ENCODE measurements at places on chromosomes 2 and 18.

- no peak for DNase-seq
Measured at GRCh38 chr2:207334301-207334623, 168.5 kb upstream of the KLF7 start.

GRCh38 chr2:127615511-127616166 lies 30.3 kb upstream of the GPR17 start:
- DNase-seq = no peak

- no peak for DNase-seq
Measured at GRCh38 chr2:180205621-180206235, 198.6 kb upstream of the CWC22 start.

GRCh38 chr2:25170888-25171287 lies 2.5 kb upstream of the POMC start:
- DNase-seq = no peak

DNA sequence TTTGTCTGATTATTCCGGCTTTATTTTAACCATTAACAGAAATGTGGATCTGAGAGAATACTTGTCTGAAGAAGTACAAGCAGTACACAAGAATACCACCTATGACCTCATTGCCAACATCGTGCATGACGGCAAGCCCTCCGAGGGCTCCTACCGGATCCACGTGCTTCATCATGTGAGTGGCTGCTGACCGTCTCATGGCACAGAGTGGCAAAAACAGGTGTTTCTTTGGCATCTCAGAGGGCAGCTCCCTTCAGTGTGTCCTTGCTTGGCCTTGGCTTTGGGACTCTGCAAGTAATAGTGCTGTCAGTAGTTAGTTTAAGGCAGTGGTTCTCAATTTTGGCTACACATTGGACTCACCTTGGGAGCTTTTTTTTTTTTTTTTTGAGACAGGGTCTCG lies 23.1 kb downstream of the SFTPB start:
- no peak for DNase-seq

- no peak for DNase-seq
Measured at GRCh38 chr2:118923371-118923770, 18.6 kb upstream of the MARCO start.

- no peak for DNase-seq
Measured at GRCh38 chr2:6748406-6749067, 117.2 kb downstream of the CMPK2 start.

- DNase-seq = no peak
Measured at GRCh38 chr18:6478121-6478520, 63.4 kb upstream of the L3MBTL4 start.

- DNase-seq = no peak
Measured at GRCh38 chr2:65765376-65765775, 333.0 kb upstream of the SPRED2 start.

GRCh38 chr2:40173276-40173675 lies 278.6 kb downstream of the SLC8A1 start:
- no peak for DNase-seq

GRCh38 chr2:9998916-9999654 lies 44.3 kb upstream of the KLF11 start:
- DNase-seq = no peak

DNA sequence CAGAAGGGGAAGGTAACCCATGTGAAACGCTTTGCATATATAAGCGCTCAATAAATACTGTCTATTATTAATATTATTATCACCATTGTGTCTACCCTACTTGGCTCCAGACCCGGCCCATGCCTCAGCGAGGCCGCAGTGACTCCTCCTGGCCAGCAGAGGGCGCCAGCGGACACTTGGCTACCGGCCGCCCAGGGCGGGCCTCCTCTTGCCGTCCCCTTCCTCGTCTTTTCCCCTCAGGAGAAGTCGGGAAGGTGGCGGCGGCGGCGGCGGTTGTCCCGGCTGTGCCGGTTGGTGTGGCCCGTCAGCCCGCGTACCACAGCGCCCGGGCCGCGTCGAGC lies at the start of gene AGFG1:
Gene AGFG1 (plus strand): TSS at position 233 of the 341 bp plus-strand sequence. CDS start 266 bp downstream, outside the sequence.
- DNase-seq = peak; percentile 91

DNA sequence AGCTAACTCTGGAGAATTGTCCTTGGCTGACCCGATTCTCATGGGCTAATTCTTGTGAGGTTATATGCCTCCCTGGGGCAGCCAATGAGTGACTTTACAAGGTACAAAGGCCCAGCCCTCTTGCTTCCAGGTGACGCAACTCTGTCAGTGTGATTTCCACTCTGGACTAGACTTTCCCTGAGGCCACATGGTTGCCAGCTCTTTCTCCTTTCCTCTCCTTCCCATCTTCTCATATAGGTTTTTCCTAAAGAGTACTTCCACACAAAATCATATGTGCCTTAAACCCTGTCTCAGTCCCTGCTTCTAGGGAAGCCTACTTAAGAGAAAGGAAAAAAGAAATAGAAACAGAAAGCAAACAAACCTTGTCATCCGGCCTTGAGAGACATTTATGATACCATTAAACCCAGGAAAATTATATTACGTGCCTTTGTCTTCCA lies 226.2 kb upstream of the ZSWIM2 start:
- no peak for DNase-seq
